ENCODE measurements at places on chromosomes 3 and 15.

DNA sequence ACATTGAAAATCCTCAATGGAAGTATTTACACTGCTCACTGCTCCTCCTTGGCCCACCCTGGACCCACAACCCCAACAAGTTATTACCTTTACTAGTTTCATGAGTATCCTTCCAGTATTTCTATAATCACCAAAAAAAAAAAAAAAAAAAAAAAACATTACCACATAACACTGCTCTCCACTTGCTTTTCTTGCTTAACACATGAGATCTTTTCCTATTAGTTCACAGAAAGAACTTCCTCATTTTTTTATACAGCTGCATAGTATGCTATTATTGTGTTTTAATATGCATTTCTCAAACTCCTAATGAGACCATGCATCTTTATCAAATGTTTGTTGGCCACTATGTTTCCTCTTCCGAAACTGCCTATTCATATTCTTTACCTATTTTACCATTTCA lies 14.6 kb downstream of the GABPB1 start:
- no peak for DNase-seq

DNA sequence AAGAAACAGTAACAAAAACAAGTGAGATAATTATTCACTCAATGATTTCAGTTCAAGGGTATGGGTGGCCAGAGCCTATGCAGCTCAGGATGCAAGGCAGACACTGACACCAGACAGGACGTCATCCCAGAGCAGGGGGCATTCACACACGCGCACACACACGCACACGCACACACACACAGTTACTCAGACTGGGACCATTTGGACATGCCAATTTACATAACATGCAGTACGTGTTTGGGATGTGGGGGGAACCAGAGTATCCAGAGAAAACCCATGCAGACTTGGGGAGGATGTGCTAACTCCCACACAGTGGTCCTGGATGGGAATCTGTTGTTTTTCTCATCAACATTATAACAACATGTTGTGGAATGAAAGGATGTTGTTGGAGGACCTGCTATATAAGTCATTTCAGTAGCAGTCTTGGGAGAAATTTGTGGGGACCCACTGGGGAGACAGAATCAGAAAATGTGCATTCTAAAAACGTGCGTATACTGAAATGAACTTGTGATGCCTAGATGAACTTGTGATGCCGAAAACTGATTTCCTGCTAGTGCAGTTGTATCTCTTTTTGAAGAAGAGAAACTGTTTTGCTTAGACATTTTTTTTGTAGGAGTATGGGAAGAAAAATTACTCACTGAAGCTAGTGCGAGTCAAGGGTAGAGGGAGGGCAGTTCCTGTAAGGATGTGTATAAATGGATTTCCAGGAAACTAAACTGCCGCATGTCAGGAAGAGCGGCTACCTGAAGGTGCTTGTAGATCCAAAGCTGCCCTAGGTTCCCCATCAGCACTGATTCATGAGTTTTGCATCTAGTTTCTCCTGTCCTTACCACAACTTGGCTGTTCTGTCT lies 25.2 kb downstream of the CD200 start:
- no peak for DNase-seq

GRCh38 chr3:145854499-145854898 lies 306.5 kb downstream of the PLOD2 start:
- no peak for DNase-seq

- no peak for DNase-seq
These were observed 134.8 kb upstream of the MB21D2 start for GRCh38 chr3:193052354-193053045.

GRCh38 chr3:25468866-25469319 lies 40.8 kb downstream of the RARB start:
- no peak for DNase-seq

GRCh38 chr15:59437817-59438624 lies at the start of gene FAM81A:
FAM81A (plus strand) TSS chr15:59438186; CDS start chr15:59458627, 20,441 bp downstream.
- DNase-seq = peak; percentile 81

DNA sequence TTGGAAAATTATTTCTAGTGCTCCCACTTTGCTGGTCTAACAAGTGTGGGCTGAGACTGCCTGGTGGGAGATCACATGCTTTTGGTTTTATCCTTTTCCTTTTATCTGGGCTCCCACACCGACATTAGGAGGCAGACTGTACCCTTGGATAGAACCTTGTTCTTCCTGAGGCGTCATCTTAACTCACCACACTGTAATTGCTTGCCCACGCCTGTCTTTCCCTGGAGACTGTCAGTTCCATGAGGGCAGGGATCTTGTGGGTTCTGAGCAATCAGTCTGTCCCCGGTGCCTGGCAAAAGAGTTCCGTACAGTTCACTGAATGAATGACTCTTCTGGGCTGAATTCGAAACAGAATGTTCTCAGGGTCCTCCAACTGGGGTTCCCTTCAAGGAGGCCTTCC lies 124.6 kb upstream of the ABHD17C start:
- no peak for DNase-seq

GRCh38 chr15:60627298-60627943 lies 148.5 kb upstream of the ICE2 start:
- no peak for DNase-seq

- DNase-seq = no peak
These were observed 4.2 kb upstream of the PLOD2 start for GRCh38 chr3:146164971-146165769.

- no peak for DNase-seq
These were observed 78.3 kb downstream of the NAALADL2 start for GRCh38 chr3:174937478-174937877.

DNA sequence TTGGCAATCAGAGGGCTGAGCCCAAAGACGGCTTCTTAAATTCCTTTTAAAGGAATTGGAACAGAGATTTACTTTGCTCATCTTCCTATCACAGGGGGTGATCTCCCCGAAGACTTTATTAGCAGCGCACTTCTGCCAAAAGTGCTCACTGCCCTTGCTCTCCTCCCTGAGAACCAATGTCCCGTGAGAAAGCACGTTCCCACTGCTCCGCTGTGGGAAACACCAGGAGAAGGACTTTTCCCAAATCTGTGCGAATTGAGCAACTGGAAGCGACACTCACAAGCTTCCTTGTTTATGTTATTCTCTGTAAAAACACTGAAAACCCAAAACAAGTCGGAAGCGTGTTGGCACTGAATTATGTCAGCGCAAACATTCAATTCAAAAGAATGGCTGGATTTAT lies 670.8 kb upstream of the NR2F2 start:
- DNase-seq = no peak

DNA sequence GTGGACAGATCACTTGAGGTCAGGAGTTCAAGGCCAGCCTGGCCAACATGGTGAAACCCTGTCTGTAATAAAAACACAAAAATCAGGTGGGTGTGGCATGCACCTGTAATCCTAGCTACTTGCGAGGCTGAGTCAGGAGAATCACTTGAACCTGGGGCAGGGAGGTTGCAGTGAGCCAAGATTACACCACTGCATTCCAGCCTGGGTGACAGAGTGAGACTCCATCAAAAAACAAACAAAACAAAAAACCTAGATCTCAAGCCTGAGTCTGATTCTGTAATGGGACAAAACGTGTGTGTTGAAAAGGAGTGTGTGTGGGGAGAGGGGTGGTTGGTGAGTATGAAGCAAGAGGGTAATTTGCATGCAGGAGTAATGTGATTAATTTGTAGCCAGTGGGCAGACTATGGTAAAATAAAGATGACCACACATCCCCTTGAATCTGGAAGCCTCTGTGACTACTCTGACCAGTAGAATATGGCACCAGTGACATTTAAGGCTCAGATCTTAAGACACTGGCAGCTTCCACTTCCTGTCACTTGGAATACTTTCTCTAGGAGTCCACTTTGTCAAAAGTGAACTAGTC lies 18.4 kb upstream of the OPA1 start:
- no peak for DNase-seq

- DNase-seq = no peak
These were observed 99.9 kb downstream of the DHX36 start for GRCh38 chr3:154224366-154224765.

GRCh38 chr3:135837977-135838631 lies 127.4 kb upstream of the PPP2R3A start:
- DNase-seq = no peak

DNA sequence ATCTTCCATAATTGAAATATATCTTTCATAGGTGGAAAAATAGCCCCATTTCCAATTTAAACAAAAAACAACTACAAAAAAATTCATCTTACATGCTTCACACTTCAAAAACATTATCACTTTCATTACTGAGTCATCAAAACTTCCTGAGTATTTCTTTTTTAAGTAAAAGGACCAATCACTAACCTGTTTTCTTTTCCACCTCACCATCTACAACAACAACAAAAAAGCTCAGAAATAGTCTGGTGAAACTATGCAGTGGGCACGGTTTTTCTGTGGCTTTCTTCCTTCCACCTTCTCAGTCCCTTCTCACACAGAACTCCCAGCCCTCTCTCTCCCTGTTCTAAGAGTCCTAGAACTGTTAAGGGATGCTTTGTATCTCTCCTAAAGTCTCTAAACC lies 20.3 kb upstream of the TNIK start:
- DNase-seq = no peak

GRCh38 chr15:89857673-89858072 lies 36.1 kb downstream of the AP3S2 start:
- DNase-seq = peak; percentile 57

GRCh38 chr3:38127611-38128302 lies 9.2 kb downstream of the ACAA1 start:
- DNase-seq = no peak

- no peak for DNase-seq
These were observed 217.2 kb upstream of the CFAP20DC start for GRCh38 chr3:59267021-59267420.

GRCh38 chr15:89144491-89144890 lies 56.2 kb downstream of the ABHD2 start:
- DNase-seq = no peak

GRCh38 chr3:128488636-128488990 lies 4.4 kb downstream of the GATA2 start:
- no peak for DNase-seq

- DNase-seq = no peak
These were observed 398.9 kb downstream of the LSAMP start for GRCh38 chr3:116046350-116046749.

- DNase-seq = no peak
These were observed 288.2 kb upstream of the GADL1 start for GRCh38 chr3:31182661-31183060.

DNA sequence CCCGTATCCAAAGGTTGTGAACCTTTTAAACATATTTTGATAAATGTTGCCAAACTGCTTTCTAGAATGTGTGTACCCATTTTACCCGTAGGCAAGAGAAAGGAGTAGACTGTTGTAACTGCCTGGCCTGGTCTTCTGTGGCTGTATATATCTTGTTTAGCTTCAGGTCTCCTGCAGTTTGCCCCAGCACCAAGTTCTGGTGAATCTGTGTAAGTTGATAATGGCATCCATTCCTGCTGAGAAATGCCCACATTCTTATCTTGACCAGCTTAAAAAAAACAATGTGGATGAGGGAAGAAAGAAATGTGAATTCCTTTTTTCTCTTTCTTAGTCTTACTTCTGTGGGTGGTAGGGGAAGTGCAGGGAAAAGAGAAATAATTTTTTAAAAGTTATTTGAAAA lies 53.3 kb upstream of the TLE3 start:
- DNase-seq = no peak

- DNase-seq = peak; percentile 22
These were observed 195.6 kb downstream of the TCF12 start for GRCh38 chr15:57114070-57114469.

GRCh38 chr3:143171141-143171980 lies 51.8 kb downstream of the CHST2 start:
- DNase-seq = no peak

DNA sequence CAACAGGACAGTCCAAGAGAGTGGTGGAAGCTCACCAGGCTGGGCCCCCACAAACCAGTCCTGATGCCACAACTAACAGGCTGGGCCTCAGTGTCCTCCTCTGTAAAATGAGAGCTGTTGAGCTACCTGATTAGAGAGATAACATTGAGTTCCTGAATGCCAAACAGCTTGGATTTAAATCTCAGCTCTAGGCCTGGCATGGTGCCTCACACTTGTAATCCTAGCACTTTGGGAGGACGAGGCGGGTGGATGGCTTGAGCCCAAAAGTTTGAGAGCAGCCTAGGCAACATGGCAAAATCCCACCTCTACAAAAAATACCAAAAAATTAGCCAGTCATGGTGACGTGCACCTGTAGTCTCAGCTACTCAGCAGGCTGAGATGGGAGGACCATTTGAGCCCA lies 20.1 kb upstream of the TMCC1 start:
- DNase-seq = no peak

DNA sequence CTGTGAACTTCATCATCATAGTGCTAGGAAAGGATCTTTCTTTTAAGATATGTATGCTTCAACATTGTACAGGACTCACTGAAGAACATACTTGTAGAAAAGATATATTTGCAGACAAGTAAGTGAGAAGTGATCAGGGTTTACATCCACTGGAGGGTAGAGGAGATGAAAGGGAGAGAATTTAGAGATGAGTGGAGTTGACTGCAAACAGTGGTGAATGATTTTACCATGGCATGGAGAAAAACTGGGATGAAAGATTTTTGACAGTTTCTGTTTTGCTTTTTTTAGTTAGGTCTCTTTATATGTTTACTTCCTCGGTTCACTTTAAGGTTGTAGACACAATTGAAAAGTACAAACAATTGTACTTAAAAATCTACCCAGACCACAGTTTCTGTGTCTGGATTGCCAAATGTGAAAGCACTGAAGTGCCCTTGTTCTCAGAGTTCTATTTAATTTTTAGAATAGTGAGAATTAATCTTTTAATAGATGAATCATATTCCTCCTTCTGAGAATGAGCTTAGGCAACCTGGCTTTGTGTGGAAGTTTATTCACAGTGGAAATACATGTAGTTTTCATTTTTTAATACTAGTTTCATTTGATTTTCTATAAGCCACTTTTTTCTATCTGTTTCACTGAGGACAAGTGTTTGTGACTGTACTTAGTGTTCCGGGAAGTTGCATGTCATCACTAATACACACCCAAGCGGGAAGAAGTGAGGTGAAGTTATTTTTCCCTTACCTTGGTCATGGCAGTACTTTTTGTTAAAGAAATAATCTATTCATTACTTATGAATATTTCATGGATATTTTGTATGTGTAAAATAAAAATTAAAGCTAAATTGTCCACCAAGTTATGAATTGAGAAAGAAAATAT lies 1.8 kb upstream of the GPR171 start:
- no peak for DNase-seq

DNA sequence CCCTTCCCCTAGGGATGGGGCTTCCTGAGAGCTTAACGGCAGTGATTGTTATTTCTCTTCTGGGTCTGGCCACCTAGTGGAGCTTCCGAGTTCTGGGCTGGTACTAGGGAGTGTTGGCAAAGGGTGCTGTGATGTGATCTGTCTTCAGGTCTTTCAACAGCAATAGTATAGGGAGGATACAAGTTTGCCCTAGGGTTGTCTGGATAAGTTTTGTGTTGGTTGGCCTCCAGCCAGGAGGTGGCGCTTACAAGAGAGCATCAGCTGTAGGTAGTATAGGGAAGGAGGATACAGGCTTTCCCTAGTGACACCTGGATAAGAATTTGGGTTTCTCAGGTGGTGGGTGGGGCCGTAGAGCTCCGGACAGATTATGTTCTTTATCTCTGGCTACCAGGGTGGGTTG lies 19.2 kb upstream of the CPOX start:
- peak; percentile 30 for DNase-seq

Data from Calu3 (cell line).